ENCODE measurements at places on chromosomes 1 and 21.

GRCh38 chr1:226603022-226603857 lies 54.7 kb downstream of the STUM start:
- no peak for DNase-seq

DNA sequence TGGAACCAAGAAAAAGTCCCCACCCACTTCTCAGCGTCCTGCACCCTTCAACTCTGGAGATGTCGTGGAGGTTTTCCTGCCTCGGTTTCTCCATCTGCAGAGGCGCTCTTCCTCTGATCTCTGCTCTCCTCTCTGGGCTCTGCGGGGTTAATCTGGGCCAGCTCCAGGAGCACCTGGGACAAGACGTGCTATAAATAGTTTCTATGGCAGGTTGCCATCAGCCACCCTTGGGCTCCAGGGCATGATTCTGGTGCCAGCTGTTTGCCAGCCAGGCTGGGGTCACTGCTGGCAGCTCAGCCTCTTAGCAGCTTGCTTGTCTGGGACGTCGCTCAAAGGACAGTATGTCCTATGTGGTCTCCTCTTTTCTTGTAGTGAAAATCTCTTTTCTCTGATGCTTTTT lies 137.1 kb downstream of the ACTL8 start:
- DNase-seq, result no peak

GRCh38 chr1:22472596-22472995 lies 20.9 kb downstream of the ZBTB40 start:
- DNase-seq, result no peak

- peak; percentile 43 for DNase-seq
These were observed 19.7 kb downstream of the PTAFR start for GRCh38 chr1:28156821-28157220.

GRCh38 chr1:200464784-200465400 lies 55.1 kb upstream of the ZNF281 start:
- DNase-seq, result no peak

GRCh38 chr21:35206141-35207125 lies 157.3 kb upstream of the RUNX1 start:
- DNase-seq, result no peak

GRCh38 chr1:74463333-74463988 lies 49.0 kb downstream of the LRRC53 start:
- no peak for DNase-seq

DNA sequence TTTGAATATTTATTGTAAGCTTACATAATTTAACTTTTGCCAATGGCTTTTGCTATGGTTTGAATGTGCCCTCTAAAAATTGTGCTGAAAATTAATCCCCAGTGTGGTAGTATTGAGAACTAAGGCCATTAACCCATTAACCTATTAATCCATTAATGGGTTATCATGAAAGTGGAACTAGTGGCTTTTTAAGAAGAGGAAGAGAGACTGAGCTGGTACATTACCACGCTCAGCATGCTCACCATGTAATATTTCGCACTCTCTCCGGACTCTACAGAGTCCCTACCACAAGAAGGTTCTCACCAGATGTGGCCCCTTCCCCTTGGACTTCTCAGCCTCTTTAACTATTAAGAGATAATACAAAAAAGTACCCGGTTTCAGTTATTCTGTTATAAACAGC lies 164.4 kb upstream of the ZRANB2 start:
- no peak for DNase-seq

DNA sequence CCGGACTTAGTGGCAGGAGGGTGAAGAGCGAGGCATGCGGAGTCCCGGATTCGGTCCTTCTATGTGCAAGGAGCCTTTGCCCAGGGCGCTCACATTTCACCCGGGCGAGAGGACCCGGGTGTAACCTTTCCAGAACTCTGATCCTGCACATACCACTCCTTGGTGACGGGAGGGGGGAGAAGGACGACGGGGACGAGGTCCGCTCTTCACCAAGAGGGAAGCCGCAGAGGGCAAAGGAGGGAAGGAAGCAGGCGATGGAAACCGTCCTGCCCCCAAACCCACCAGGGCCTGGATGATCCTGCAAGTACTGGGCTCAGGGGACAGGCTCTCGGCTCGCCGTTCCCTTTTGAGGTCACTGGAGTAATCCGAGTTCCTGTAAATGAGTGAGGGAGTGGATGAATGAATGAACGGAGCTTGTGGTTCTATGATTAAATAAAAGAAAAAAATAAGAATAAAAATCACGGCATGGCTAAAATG lies 993 bp downstream of the SYPL2 start:
- DNase-seq, result no peak

DNA sequence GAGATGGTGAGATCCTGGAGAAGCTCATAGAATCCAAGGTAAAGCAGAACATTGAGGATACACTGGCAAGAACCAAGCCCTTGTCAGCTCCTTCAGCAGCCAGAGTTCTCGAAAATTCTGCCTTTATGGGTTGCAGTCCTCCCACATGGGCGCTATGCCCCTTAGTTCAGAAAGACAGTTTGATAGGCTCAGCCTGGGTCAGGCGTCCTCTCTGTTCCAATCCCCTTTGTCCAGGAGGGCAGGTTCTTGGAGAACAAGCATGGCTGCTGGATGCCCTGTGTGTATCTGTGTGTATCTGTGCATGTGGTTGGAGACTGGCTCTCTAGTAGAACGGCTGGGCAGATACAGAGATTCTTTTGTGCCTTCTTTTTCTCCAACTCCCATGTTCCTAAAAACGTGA lies 8.0 kb upstream of the NBL1 start:
- no peak for DNase-seq

GRCh38 chr1:185388346-185388745 lies 71.3 kb upstream of the IVNS1ABP start:
- peak; percentile 85 for DNase-seq

DNA sequence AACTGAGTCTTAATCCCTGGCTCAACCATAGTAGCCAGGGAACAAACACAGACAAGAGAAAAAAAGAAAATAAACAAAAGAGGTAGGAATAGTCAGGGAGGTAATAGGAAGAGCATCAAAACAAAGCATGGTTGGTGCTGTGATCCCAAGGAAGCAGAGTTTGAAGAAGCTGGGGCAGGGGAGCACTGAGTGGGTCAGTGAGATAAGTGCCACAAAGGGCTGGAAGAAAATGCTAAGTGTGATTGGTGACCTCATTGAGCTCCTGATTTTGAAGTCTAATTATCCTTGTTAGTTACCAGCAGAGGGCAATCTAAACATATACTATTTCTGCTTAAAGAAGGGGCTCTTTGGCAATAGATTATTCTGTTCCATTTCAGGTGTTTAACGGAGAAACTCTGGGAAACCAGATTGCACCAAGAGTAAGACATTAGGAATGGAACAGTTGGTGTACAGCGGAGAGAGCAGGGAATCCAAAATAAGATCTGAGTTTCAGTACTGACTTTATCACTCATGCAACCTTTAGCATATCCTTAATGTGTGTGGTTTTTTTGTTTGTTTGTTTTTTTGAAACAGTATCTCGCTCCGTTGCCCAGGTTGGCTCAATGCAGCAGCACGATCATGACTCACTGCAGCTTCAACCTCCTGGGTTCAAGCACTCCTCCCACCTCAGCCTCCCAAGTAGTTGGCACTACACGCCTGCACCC lies 30.7 kb upstream of the KIAA1614 start:
- DNase-seq, result peak; percentile 84

GRCh38 chr21:32949701-32950100 lies 76.0 kb upstream of the OLIG2 start:
- no peak for DNase-seq

- no peak for DNase-seq
These were observed 7.1 kb downstream of the C1orf226 start for GRCh38 chr1:162388615-162389014.

DNA sequence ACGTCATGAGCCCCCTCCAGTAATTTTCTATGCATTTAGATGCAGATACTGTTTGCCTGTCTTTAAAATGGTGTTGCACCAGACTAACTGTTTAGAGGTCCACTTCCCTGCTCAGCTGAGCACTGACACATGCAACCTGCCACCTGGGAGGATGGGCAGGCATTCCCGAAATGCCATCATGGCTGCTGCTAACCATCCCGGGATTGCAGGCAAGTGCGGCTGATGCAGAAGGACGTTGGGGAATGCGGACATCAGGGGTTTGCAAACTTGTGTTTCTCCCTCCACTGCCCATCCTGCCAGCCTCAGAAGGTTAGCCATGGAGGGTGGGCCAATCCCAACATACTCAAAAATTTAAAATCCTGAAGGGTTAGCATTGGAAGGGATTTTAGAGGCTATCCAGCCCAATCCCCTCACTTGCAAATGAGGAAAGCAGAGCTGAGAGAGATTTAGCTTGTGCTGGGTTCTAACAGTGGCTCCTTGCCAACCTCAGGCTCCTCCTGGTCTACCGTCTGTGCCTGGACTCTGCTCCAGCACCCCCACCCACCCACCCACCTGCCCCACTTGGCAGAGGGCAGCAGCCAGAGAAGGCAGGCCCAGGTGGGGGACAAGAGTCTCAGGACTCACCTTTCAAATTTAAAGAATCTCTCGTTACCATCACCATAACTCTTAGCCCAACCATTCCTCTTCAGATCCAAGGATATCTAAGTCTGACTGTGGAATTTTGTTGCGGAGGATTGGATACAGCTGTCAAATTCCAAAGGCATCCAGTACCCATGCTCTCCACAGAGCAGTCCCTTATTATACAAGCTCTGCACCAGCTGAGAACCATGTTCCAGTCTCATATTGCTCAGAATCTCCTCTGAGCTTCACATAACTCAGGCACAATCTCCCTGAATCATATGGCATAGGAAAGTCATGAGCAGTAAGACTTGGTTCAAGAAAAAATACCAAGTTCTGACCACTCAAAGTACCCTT lies 34.2 kb downstream of the HIVEP3 start:
- no peak for DNase-seq

- peak; percentile 29 for DNase-seq
These were observed 19.6 kb downstream of the HSF2BP start for GRCh38 chr21:43639470-43640353.

GRCh38 chr1:180892272-180892671 lies 20.4 kb upstream of the KIAA1614 start:
- no peak for DNase-seq

- DNase-seq, result no peak
These were observed 35.5 kb upstream of the ZC3H12A start for GRCh38 chr1:37438869-37439343.

- DNase-seq, result no peak
These were observed 27.2 kb upstream of the RCSD1 start for GRCh38 chr1:167602840-167603239.

- no peak for DNase-seq
These were observed 206.8 kb downstream of the GPR52 start for GRCh38 chr1:174654560-174654959.

GRCh38 chr1:13832536-13832935 lies 132.5 kb downstream of the PRDM2 start:
- no peak for DNase-seq

DNA sequence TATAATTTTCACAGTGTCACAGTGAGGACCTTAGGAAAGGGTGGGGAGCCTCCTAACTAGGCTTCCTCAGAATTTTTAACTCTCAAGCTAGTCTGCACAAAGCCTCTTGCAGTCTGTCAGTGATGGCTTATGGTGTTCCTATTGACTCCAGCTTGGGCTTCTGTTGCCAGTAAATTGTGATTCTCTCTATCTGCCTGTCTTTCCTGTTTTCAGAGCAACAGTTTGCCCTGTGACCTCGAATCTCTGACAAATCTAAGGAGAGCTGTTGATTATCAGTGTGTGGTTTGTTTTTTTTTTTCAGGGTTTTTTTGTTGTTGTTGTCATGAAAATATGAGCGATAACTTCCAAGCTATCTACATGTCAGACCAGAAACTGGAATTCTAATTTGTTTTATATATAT lies 423.2 kb upstream of the B3GALT2 start:
- no peak for DNase-seq

DNA sequence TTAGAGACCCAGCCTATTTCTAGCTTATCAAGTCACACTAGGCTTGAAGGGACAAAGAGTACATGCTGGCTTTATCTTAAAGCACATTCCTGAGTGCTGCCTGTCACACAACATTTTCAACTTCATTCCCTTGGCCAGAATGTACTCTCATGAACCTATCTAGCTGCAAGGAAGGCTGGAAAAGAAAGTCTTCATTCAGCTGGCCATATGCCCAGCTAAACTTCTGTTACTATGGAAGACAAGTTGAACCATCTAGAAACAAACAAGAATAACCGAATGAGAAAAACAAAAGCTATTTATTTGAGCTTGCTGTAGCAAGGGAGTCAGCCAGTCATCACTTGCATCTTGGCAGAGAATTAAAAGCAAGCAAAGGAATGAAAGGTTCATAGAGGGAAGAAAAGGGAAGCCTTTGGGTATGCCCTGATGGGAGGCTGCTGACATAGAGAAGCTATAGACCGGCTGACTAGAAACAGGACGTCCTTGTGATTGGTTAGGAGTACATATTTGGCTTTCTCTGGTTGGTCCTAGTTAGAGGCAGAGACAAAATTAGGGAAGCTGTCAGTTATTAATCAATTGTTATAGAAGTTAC lies 108.4 kb downstream of the NEK7 start:
- peak; percentile 90 for DNase-seq

GRCh38 chr1:57164584-57164983 lies 198.8 kb upstream of the C8B start:
- DNase-seq, result no peak

GRCh38 chr1:43329995-43330751 lies 7.4 kb upstream of the MPL start:
- DNase-seq, result peak; percentile 92

DNA sequence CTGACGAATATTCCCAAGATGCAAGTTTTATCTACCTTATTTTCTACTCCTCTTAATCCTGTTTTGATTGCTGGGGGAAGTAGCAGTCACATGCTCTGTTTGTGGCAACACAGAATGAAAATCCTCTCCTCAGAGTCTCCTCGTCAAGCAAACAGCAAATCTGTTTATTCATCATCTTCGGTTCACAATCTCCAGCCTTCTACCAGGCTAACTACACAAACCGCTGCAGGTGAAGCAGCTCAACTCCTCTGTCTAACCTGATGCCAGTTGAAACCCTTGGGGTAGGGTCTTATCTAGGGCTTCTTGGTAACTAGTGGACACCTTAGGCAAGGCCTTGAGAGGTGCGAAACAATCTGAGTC lies 91.0 kb downstream of the SIPA1L2 start:
- no peak for DNase-seq

- no peak for DNase-seq
These were observed 51.2 kb upstream of the STUM start for GRCh38 chr1:226497276-226497833.

- DNase-seq, result peak; percentile 70
These were observed 223.0 kb downstream of the PLA2G4A start for GRCh38 chr1:187051618-187052232.

- no peak for DNase-seq
These were observed 11.0 kb downstream of the NUDC start for GRCh38 chr1:26932531-26932930.

GRCh38 chr1:97796711-97797110 lies 124.1 kb downstream of the DPYD start:
- no peak for DNase-seq

- DNase-seq, result peak; percentile 89
These were observed 26.7 kb downstream of the TSPAN2 start for GRCh38 chr1:115062542-115063004.

DNA sequence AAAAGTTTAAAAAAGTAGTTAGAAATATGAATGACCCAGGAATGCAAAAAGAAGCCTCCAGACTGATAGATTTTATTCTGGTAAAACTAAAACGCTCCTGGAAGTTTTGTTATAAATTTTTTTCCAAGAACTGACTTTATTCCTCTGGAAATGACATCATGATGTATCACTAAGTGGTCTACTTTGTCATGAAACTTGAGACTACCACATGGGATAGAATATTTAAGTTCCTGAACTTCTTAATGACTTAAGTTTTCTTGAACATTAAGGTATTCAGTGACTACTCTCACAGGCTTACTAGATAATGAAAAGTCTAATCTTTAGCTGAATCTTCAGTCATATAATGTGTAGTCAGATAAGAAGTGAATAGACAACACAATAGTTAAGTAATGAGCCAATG lies 842.2 kb downstream of the USP25 start:
- no peak for DNase-seq

Measured in hematopoietic multipotent progenitor cell treated with erythropoietin and hydrocortisone succinate and interleukin-3 and kit ligand, for 6 days (in vitro differentiated cells).